Peyer's patch (tissue), 4 donors: ENCODE measurements at places on chromosomes 4 and X.

- no peak overlapping the region for H3K27ac ChIP-seq
- no peaks in the 10 kb centered on the region for H3K4me1 ChIP-seq
- no peak overlapping the region for H3K4me3 ChIP-seq
- DNase-seq, result no peak
- H3K36me3 ChIP-seq, result no peaks in the 10 kb centered on the region
Observed at GRCh38 chr4:3315566-3315965, 22.7 kb downstream of the RGS12 start.

DNA sequence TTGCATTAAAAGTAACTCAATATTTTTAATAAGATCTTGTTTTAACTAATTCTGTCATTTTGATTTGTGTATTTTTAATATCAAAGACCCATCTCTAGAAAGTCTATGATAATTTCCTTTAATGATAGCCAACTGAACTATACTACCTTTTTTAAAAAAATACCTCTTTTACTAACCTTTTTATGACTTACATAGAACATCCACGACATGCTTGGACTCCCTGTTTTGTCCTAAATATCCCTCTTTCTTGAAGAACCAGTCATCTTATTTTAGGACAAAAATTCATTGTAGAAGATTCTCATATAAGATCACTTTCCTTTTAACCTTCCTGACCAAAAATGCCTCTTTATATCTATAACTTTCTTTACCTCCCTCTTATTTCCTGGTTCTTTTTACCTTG, 76.8 kb upstream of the GC start:
- no peaks in the 10 kb centered on the region for H3K36me3 ChIP-seq
- H3K27me3 ChIP-seq, result no peaks in the 10 kb centered on the region
- no peaks in the 10 kb centered on the region for H3K4me1 ChIP-seq
- no peak overlapping the region for H3K4me3 ChIP-seq
- H3K27ac ChIP-seq, result no peak overlapping the region

- H3K4me1 ChIP-seq, result no peaks in the 10 kb centered on the region
- H3K4me3 ChIP-seq, result no peak overlapping the region
- DNase-seq, result no peak
- H3K27ac ChIP-seq, result no peak overlapping the region
- H3K36me3 ChIP-seq, result no peaks in the 10 kb centered on the region
- no peaks in the 10 kb centered on the region for H3K27me3 ChIP-seq
Observed at GRCh38 chr4:153348006-153348405, 3.5 kb downstream of the MND1 start.

DNA sequence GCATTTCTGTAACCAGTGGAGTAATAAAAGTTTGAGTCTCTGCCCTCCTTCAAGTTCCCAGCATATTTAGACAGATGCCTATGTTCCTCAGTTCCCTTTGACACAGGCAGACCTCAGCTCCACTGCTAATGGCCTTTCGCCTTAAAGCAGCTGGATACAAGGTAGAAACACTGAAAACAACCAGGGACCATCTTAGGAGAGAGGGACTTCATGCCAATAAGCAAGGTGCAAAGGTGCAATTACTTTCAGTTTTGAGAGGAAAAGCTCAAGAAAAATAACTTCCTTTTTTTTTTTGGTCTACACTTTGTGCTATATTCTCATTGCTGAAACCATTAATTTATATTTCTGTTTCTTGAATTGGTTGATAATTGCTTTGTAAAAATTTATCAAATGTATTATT, 781.9 kb upstream of the GALNTL6 start:
- no peak overlapping the region for H3K4me3 ChIP-seq
- H3K36me3 ChIP-seq, result no peaks in the 10 kb centered on the region
- H3K4me1 ChIP-seq, result no peaks in the 10 kb centered on the region
- no peak for DNase-seq
- H3K27me3 ChIP-seq, result no peaks in the 10 kb centered on the region

DNA sequence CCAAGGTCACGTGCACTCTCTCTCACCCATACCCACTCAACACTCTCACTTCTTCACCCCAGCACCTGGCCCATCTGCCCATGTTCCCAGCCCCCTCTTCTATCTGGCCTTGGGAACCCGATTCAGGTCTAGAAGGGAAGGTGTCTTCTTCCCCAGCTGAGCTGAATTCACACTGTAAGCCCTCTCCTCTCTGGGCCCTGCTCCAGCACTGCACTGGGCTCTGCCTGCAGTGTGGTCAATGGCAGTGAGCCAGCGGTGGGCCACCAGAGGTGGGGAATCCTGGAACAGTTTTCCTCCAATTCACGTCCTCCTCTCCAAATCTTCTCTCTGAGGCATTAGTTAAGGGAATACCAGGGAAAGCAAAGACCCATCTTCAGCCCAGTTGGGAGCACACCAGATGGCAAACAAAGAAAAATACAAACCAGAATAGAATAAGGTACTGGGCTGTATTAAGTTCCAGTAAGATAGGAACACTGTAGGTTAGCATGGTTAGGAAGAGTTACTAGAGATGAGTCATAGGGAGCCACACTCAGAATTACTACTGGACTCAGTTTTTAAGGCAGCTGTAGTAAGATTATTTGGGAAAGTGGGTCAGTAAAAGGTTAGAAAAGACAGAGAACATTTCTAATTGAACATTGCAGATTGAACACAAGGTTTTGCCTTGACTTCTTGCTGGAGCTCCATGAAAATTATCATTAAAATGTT, 5.0 kb downstream of the AWAT2 start:
- no peaks in the 10 kb centered on the region for H3K36me3 ChIP-seq
- no peak overlapping the region for H3K27ac ChIP-seq
- H3K27me3 ChIP-seq, result no peaks in the 10 kb centered on the region

- no peaks in the 10 kb centered on the region for H3K4me1 ChIP-seq
- H3K36me3 ChIP-seq, result no peaks in the 10 kb centered on the region
- no peak for DNase-seq
- no peaks in the 10 kb centered on the region for H3K27me3 ChIP-seq
- H3K4me3 ChIP-seq, result no peak overlapping the region
- H3K27ac ChIP-seq, result no peak overlapping the region
Observed at GRCh38 chrX:34365471-34365870, 233.4 kb upstream of the FAM47A start.

- DNase-seq, result no peak
- H3K27me3 ChIP-seq, result no peaks in the 10 kb centered on the region
- no peak overlapping the region for H3K4me3 ChIP-seq
- no peaks in the 10 kb centered on the region for H3K36me3 ChIP-seq
- peaks cover 26% of the 10 kb centered on the region for H3K4me1 ChIP-seq
- H3K27ac ChIP-seq, result no peak overlapping the region
Observed at GRCh38 chr4:56650262-56651055, 30.6 kb downstream of the HOPX start.

GRCh38 chr4:113049421-113050370, at the start of gene ANK2:
Gene ANK2, plus strand, starts transcription at chr4:113049653. Its CDS starts 76 bp downstream, at chr4:113049729.
- H3K4me3 ChIP-seq, result no peak within 1 kb of the TSS
- H3K27me3 ChIP-seq, result no peaks in the 10 kb centered on the region
- H3K27ac ChIP-seq, result no peak within 1 kb of the TSS
- no peaks in the 10 kb centered on the region for H3K36me3 ChIP-seq
- no peaks in the 10 kb centered on the region for H3K4me1 ChIP-seq

- no peak overlapping the region for H3K27ac ChIP-seq
- DNase-seq, result no peak
- H3K4me3 ChIP-seq, result no peak overlapping the region
Observed at GRCh38 chrX:2313864-2314640, 186.7 kb downstream of the DHRSX start.

DNA sequence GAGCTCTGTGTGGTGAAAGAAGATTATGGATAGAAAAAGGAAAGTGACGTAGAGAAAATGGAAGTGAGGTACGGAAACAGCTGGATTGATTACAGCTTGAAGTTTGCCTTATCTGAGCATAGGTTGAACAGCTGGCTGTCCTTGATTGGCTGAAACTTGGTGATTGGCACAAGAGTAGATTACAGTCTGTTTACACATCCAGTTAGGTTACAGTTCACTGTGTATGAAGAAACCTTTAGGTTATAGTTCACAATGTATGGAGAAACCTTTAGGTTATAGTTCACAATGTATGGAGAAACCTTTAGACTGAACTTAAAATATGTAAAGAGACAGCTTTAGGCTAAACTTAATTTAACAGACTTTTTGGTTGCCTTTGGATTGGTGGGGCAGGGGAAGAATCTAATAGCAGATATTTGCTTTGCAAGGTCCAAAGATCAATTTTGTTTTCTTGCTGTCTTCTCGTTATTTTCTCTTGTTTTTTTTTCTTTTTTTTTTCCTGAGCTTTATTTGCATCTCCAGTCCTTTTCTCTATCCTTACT, 15.6 kb upstream of the ART3 start:
- no peak overlapping the region for H3K4me3 ChIP-seq
- no peak overlapping the region for H3K27ac ChIP-seq
- no peak for DNase-seq
- H3K36me3 ChIP-seq, result no peaks in the 10 kb centered on the region
- H3K27me3 ChIP-seq, result no peaks in the 10 kb centered on the region

- H3K4me1 ChIP-seq, result no peaks in the 10 kb centered on the region
- no peaks in the 10 kb centered on the region for H3K36me3 ChIP-seq
- no peaks in the 10 kb centered on the region for H3K27me3 ChIP-seq
- DNase-seq, result no peak
Observed at GRCh38 chrX:117998171-117998570, 118.4 kb downstream of the KLHL13 start.

DNA sequence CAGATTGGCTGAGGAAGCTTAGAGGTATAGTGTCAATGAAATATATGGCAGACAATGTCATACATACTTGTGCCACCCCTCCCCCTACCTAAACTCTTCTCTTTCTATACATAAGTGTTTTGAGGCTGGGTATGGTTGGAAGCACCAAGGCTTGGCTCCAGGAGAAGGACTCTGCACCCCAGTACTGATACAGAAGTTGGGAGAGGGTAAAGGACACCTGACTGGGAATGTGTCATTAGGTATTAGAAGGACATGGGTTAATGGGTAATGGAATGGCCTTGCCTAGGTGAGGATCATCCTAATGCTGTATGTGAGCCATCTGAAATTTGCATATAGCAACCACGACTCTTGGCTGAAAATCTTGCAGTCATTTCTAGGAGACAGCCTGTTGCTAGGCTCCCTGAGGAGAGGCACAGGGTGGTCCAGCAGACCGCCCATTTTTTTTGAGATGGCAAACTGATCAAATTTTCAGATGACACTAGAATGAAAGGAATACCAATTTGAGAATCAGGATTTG, 26.8 kb upstream of the AP1S2 start:
- H3K4me1 ChIP-seq, result no peaks in the 10 kb centered on the region
- DNase-seq, result no peak
- H3K4me3 ChIP-seq, result no peak overlapping the region
- H3K27ac ChIP-seq, result no peak overlapping the region
- H3K36me3 ChIP-seq, result no peaks in the 10 kb centered on the region
- no peaks in the 10 kb centered on the region for H3K27me3 ChIP-seq

DNA sequence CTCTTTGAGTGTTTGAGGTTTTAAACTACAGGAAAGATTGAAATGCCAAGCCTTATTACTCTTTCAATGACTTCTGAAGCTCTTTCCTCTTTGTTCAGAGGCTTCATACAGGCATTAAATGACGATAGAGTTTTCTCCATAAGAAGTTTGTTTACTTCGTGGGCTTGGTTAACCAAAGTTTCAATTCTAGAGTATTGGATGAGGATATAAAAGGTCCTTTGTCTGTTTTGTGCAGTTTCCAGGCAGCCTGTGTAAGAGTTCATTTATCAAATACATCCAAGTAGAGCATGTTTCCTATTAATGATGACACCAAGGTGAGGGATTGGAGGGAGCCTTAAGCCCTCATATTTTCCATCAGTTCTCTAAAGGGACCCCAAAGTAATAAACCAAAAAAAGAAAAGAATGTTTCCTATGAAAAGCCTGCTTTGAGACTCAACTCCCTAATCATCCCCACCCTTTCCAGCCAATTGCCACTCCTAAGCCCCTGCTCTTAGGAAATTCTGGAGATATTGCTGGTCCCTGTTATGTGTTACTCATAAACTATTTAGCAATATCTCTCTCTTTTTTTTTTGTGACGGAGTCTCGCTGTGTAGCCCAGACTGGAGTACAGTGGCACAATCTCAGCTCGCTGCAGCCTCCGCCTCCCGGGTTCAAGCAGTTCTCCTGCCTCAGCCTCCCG, 106.2 kb upstream of the IL13RA1 start:
- no peak for DNase-seq
- H3K27ac ChIP-seq, result no peak overlapping the region
- no peaks in the 10 kb centered on the region for H3K4me1 ChIP-seq
- H3K36me3 ChIP-seq, result no peaks in the 10 kb centered on the region
- H3K4me3 ChIP-seq, result no peak overlapping the region
- H3K27me3 ChIP-seq, result no peaks in the 10 kb centered on the region
